ENCODE measurements at places on chromosomes 2 and 18.

DNA sequence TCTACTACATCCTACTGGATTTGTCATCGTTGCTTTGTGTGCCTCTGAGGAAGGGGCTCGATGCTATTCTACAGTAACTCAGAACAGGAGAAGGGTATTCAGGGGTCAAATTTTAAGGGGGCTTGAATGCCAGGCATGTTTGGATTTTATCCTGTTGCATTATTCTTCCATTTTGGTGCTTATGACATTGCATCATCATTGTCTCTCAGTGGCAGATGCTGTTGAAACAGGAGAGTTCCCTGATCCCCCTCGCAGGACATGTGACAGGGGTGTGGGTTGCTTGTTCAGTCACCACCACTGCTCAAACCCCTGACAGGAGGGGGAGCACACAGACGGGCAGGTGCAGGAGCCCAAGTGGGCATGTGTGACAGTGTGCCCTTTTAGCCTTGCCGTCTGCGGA, 156.7 kb downstream of the SLC4A3 start:
- DNase-seq: no peak

DNA sequence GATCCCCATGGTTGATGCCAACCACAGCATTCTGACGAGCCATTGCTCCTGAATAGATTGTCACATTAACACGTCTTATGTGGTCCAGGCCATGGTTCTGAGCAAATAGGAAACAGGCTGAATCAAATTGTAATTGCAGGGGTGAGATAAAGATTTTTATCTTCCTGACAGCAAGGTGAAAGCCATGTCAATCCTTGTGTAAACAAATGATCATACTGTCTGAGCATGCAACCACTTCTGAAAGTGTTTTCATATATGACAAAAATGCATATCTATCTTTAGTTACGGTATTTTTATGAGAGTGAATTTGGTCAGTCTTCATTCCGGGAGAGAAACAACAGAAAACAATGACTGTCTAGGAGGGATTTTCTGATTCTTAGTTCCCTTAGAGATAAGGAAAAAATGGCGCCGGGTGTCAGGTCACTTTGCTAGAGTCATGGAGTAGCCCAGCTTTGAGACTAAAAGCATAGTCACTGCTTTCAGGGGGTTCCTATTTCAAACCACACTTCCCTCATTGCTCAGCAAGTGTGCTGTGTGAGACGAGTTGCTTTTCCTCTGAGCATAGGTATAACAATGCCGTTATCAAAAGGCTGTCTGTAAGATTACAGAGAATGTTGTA, 958.9 kb downstream of the DCDC2C start:
- no peak for DNase-seq

DNA sequence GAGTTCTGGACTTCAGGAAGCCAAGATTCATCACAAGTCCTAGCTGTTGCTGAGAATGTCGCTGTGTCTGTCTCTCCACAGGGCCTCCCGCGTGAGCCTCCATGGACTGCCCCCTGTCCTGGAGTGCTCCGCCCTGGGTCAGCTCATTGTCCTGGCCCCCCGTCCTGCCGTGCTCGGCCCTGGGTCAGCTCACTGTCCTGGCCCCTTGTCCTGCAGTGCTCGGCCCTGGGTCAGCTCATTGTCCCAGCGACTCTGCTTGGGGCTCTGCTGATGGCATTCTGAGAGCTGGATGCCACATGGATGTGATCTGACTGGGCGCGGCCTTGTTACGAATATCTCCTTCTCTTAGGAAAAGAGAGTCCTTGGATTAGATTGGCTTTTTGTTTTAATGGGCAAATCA, 78.5 kb downstream of the EIPR1 start:
- no peak for DNase-seq

- DNase-seq: no peak
These were observed 42.9 kb upstream of the RIT2 start for GRCh38 chr18:43158381-43158780.

- no peak for DNase-seq
These were observed 272.8 kb downstream of the RND3 start for GRCh38 chr2:150214626-150215025.

GRCh38 chr2:218876562-218877219, 4.0 kb upstream of the WNT10A start:
- peak; percentile 49 for DNase-seq

GRCh38 chr18:73691118-73691517, 456.5 kb downstream of the FBXO15 start:
- no peak for DNase-seq

- no peak for DNase-seq
These were observed 266.7 kb downstream of the METTL4 start for GRCh38 chr18:2304378-2305175.

- DNase-seq: peak; percentile 35
These were observed 3.4 kb downstream of the ZEB2 start for GRCh38 chr2:144516411-144516980.

GRCh38 chr18:2655954-2656236, 369 bp downstream of the SMCHD1 start:
- no peak for DNase-seq

DNA sequence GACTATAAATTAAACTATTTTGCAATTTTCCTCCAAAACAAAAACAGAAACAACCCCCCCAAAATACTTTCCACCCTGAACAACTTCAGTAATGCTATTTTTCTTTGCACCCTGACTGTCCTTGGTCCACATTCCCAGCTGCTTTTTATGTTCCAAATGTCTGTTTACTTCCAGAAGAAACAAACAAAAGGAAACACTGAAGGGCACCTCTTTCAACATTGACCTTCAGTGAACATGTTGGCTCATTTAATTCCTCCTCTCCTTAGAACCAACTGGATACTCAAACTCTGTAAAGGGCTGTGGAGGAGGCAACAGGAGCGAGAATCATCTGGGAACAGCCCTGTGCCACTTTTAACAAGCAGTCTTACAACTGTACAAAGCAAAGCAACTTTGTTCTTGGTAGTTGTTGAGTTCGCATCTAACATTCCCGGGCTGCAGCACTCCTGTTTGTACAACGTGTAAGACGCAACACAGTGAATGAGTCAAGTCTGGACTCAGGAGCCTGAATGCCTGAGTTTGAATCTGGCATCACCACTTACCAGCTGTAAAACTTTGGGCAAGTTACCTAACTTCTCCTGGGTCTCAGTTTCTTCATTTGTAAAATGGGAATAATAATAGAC, 111.4 kb upstream of the GATA6 start:
- no peak for DNase-seq

DNA sequence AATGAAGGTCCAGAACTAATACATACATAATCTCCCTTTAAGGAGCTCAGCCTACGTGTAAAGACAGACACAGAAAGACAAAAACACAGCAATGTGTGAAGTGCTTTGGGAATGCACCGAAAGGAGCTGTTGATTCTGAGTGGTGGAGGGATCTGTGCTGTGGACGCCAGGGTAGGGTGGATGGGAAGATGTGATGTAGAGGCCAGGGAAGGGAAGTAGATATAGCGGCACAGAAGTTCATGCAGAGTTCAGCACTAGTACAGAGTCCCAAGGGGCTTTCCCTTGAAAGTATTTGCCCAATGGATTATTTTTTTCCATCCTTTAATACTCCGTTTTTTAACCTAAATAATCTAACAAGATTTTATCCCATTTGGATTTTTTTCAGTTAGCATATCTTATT, 32.1 kb upstream of the DOCK10 start:
- no peak for DNase-seq
